ENCODE measurements at places on chromosomes 3 and 15.

GRCh38 chr3:10259798-10260197 is 11.5 kb downstream of the TATDN2 start:
- DNase-seq = no peak

DNA sequence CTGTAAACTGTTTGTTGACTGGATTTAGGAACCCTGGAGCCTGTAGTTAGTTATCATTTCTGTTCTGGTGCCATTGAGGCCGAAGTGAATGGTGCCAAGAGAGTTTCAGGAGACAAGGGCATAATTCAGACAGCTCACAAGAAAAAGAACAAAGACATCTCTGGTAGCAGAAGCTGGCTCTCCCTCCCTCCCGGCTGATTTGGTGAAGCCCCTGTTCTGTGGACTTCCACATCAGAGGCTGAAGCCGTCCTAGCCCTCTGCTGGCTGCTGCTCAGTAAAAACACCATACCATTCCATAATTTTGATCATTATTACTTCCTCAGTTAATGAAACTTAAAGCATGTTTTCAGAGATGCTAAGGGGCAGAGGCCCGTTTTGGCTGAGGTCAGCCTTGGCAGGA is 381.2 kb upstream of the WNT5A start:
- no peak for DNase-seq

GRCh38 chr3:27317096-27317495 is 52.1 kb downstream of the NEK10 start:
- DNase-seq = no peak

- DNase-seq = no peak
Observed at GRCh38 chr15:59396679-59397078, 24.0 kb upstream of the MYO1E start.

- no peak for DNase-seq
Observed at GRCh38 chr3:3196148-3196861, 16.8 kb upstream of the CRBN start.

- DNase-seq = peak; percentile 2
Observed at GRCh38 chr15:26391567-26392194, 381.2 kb downstream of the GABRB3 start.

DNA sequence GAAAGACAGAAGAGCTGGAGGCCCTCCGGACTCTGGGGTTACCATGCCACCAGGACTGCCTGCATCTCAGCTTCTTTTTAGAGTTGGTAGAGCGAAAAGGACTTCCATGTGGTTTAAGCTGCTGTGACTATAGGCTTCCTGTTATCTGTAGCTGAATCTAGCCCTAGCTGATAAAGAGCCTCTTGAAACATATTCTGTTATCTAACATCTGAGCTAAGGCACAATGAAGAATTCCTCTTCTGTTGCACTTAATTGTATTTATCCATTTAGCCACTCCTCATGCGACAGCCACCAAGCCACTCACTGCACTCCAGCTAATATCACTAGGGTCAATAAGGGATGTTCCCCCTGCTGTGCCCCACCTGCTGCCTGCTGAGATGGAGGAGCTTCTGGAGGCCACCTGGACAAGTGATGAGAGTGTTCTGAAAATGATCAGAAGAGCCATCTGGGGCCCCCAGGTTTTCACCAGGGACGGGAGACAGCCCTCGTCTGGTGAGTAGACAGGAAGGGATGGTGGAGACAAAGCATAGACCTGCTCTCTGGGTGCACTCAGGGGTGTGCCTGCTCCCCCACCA is 94.6 kb upstream of the PLXNA1 start:
- DNase-seq = no peak

DNA sequence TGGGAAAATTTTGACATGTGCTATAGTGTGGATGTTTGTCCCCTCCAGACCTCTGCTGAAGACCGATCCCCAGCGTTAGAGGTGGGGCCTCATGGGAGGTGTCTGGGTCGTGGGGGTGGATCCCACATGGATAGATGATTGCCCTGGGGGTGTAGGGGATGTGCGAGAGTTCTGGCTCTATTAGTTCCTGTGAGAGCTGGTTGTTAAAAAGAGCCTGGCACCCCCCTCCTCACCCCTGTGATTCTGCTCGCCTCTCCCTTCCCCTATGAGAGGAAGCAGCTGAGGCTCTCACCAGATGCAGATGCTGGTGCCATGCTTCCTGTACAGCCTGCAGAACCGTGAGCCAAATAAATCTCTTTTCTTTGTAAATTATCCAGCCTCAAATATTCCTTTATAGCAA is 67.4 kb downstream of the ATP10A start:
- no peak for DNase-seq

GRCh38 chr15:77636209-77636608 is 3.5 kb upstream of the LINGO1 start:
- no peak for DNase-seq

GRCh38 chr3:98732286-98733052 is 30.7 kb upstream of the ST3GAL6 start:
- DNase-seq = peak; percentile 44

Data from muscle of leg (tissue), 16 donors.